ENCODE measurements at places on chromosomes 4 and X.

DNA sequence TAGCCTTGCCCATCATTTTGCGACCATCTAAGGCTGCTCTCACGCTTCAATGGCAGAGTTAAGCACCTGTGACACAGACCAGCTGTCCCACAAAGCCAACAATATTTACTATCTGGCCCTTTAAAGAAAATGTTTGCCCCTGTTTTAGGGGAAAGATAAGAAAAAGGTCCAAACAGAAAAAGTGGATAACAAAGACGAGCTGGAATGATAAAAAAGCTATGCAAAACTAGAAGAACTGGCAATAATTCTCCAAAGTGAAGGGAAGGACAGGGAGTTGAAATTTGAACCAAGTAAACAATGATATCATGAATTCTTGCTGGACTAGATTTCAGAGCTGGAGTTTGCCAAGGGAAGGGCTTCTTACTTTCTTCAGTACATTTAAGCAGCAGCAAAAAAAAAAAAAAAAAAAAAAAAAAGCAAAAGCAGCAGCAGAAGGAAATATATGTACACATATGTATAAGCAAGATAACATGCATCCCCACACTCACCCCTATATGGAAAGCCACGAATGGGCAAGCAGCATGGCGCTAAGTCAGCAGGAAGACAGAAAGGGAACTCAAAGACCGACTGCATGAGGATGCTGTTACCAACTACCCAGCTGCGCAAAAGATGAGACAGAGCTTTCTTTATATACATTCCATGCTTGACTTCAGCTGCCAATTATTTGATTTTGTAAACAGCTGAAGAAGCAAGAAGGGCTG is 12.5 kb downstream of the TRAPPC2 start:
- DNase-seq: no peak

- DNase-seq: no peak
These were observed 72.0 kb upstream of the MSX1 start for GRCh38 chr4:4787421-4787820.

- no peak for DNase-seq
These were observed 10.2 kb upstream of the MAGEB10 start for GRCh38 chrX:27797575-27797974.

- no peak for DNase-seq
These were observed 112.1 kb upstream of the ARSJ start for GRCh38 chr4:114091546-114091945.

GRCh38 chr4:88419874-88420273 is 37.0 kb upstream of the HERC5 start:
- DNase-seq: no peak

- no peak for DNase-seq
These were observed 81.6 kb downstream of the FBXO8 start for GRCh38 chr4:174201871-174202270.

- DNase-seq: no peak
These were observed 14.0 kb downstream of the RAP1GDS1 start for GRCh38 chr4:98275145-98275544.

- no peak for DNase-seq
These were observed 149.6 kb downstream of the FHIP1A start for GRCh38 chr4:151558496-151559113.

DNA sequence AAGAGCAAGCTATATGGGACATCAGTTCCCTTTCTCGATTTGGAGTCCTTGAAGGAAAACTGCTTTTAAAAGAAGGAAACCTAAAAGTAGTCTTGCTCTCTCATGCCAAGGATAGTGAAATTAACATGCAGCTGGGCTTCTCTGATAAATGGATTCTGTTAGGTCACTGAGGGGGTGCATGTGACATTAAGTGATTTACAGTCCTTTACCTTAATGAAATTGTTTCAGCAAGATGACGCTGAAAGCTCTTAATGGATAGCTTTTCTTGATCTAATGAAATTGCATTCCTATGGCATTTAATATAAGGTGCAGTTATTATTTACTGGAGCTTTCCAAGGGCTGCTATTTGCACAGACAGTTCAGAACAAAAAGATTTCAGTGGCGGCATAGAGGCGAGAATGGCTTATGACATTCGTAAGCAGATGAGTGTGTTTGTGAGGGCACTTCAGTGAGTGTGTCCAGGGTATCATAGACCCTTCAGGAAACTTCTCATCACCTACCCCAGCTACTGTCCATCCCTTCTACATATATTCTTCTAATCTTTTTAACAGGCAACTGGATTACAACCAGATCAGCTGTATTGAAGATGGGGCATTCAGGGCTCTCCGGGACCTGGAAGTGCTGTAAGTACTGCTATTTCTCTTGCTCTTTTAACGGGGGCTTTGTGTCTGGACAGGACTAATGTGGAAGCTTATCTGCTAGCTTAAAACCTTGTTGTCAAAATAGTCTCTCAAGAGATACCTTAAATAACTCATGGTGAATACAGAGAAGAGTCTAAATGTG is 219.9 kb upstream of the PACRGL start:
- no peak for DNase-seq

- no peak for DNase-seq
These were observed 23.8 kb upstream of the CXorf38 start for GRCh38 chrX:40671126-40671525.

DNA sequence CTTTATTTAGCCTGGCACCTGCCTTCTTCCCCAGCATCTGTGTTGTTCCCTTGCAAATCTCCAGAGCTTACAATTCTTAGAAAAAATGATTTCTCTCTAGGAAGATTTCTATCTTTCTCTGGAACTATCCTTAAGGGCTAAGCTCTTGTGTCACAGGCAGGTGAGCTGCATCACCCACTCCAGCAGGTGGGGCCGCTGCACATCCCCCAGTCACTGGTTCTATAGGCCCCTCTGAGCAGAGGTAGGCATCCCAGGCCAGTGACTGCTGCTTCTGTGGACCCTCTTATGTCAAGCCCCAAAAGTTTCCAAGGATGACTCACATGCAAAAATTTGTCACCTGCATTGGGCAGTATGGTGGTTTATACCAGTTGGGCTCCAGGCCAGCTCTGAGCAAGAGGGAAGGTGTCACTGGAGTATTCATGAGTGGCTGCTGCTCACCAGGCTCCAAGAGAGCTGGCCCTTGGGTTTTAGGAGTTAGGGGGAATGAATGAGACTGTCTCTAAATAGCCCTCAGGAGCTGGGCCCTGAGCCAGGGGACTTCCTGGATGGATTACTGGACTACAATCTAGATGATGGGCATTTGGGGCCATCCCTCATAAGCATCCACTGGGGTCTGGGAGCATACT is 208.1 kb upstream of the EOLA2 start:
- no peak for DNase-seq

- DNase-seq: no peak
These were observed 155.7 kb downstream of the PAPSS1 start for GRCh38 chr4:107564326-107564725.

DNA sequence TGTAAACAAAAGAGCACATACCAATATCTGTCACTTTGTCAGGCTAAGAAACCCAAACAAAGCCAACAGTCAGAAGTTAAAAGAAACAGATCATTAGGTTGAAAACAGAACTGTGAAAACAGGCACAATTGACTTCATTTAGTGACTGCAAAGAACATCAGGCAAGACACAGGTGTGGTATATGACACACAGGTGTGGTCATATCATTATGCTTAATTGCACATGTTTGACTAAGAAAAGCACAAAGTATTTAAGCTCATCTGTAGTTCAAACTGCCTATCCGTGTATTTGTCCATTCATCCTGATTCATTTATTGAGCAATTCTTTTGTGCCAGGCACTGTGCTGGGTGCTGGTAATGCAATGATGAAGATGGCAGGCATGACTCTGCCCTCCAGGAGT is 150.7 kb downstream of the DEFB131A start:
- no peak for DNase-seq

Data from stimulated activated CD8-positive, alpha-beta memory T cell treated with anti-CD3 and anti-CD28 coated beads, Interleukin-7, amount 100 ng/mL, for 24 hours (primary cell).